ENCODE measurements at places on chromosomes 1 and 21. TPM values are rescaled to one million over a fixed set of nuclear protein-coding genes. Genes with fewer than 3 reads are reported as not detected.

NTNG1 gene
- total RNA-seq, result not detected

ACTL8 gene
- 1.7 TPM for total RNA-seq

TRAF3IP3 gene
- not detected for total RNA-seq

CLIC6 gene
- total RNA-seq, result not detected

OR6N1 gene
- total RNA-seq, result not detected

ALDH4A1 gene
- 7.2 TPM for total RNA-seq

IL19 gene
- not detected for total RNA-seq

DIO1 gene
- not detected for total RNA-seq

GIPC2 gene
- total RNA-seq, result not detected

S100A5 gene
- total RNA-seq, result 0.88 TPM

SF3B4 gene
- 128 TPM for total RNA-seq

DNAJC16 gene
- total RNA-seq, result 4.0 TPM

CFH gene
- total RNA-seq, result 4.7 TPM

CD53 gene
- not detected for total RNA-seq

SLC9C2 gene
- total RNA-seq, result not detected

UQCRHL gene
- 6.5 TPM for total RNA-seq

RYR2 gene
- total RNA-seq, result 0.13 TPM

KRTAP19-7 gene
- not detected for total RNA-seq

PRDX1 gene
- total RNA-seq, result 2,419 TPM

CD244 gene
- total RNA-seq, result not detected

RAP1GAP gene
- total RNA-seq, result 7.1 TPM

OR6K3 gene
- total RNA-seq, result not detected

PLA2G2C gene
- not detected for total RNA-seq

FOXO6 gene
- 0.49 TPM for total RNA-seq

TARS2 gene
- 20.2 TPM for total RNA-seq

ACTA1 gene
- total RNA-seq, result 0.46 TPM

KRTAP19-2 gene
- not detected for total RNA-seq

PTGFRN gene
- 15.2 TPM for total RNA-seq

TSPEAR gene
- total RNA-seq, result not detected

CFHR5 gene
- not detected for total RNA-seq

TTLL10 gene
- not detected for total RNA-seq

SUSD4 gene
- total RNA-seq, result 0.75 TPM

WNT2B gene
- total RNA-seq, result 0.14 TPM

OR2L3 gene
- total RNA-seq, result not detected

CSF1 gene
- total RNA-seq, result 18.1 TPM

CR1L gene
- not detected for total RNA-seq

All from A549 treated with ZK216348 at 1 μM for 4 hours (cell line).